Mesenteric fat pad (tissue), 1 donor: ENCODE measurements at places on chromosomes 16 and 17. TPM values are rescaled to one million over a fixed set of nuclear protein-coding genes. Genes with fewer than 3 reads are reported as not detected.

GRCh38 chr17:10777890-10778289 lies 26.0 kb downstream of the TMEM238L start:
- no peak for DNase-seq

GRCh38 chr16:82464187-82464586 lies 162.6 kb upstream of the CDH13 start:
- no peak for DNase-seq

C17orf107 gene
- 3.0 TPM for total RNA-seq

ABHD15 gene
- total RNA-seq = 38.3 TPM

GRCh38 chr16:18853694-18854093 lies 52.3 kb upstream of the ARL6IP1 start:
- DNase-seq = no peak

DNA sequence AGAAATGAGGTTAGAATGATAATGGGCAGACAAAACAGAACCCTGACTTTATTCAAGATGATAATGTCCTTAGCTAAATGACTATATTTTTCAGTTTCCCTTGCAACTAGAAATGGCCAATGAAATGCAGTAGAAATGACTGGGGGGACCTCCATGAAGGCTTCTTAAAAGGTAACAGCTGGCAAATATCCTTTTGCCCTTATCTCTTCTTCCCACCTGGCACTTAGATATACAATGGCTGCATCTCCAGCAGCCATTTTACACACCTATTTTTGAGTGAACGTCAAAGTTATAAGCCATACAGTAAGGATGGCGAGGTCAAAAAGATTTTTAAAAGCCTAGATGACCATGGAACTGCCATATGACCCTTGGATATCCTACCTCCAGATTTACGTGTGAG lies 39.9 kb downstream of the USP32 start:
- no peak for DNase-seq

PPM1E gene
- 0.13 TPM for total RNA-seq

C16orf74 gene
- total RNA-seq = 3.1 TPM

- no peak for DNase-seq
Observed at GRCh38 chr16:14202697-14203096, 131.6 kb downstream of the MRTFB start.

DNA sequence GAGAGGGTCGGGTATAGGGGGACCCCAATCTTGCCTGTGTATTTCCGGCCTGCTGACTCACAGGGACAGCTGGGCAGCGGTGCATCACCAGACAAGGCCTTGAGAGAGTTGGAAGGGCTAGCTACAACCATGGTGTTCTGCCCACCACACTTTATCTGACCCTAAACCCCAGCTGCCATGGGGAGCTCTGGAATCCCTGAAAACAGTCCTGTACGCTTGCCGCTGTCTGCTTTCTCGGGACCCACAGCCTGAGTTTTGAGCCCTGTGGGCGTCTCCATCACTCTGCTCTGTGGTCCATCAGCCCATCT lies 100.4 kb upstream of the GSE1 start:
- no peak for DNase-seq
